ENCODE measurements at places on chromosomes 5 and 9.
A peak's percentile ranks its signal among the peaks of the same experiment; 100 is the strongest.

DNA sequence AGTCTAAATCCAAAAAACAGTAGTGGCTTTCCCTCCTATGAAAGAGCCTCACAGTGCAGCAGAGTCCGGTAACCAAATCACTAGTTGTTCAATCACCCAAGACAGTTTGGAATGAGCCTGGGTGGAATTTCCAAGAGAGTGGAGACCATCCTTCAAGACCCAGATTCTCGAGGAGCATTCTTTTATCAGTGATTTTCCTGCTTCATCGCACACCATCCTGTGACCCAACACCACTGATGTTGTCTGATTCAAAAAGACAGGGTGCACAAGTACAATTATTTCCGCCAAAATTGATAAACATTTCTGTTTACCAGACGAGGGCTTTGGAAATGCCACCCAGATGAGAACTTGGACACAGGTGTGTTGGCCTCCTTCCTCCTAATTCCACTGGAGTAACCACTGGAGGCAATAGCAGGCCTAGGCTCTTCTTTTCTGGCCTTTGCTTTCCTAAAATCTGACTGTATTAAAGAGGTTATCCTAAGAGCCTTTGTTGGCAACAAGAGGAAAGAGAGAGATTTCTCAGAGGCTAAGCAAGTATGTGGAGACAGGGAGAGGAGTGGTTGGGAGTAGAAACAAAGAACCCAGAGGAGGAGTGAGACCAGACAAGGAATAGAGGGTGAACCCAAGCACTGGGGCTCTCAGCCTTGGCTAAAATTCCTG lies 56.3 kb upstream of the S1PR3 start:
- DNase-seq: no peak

DNA sequence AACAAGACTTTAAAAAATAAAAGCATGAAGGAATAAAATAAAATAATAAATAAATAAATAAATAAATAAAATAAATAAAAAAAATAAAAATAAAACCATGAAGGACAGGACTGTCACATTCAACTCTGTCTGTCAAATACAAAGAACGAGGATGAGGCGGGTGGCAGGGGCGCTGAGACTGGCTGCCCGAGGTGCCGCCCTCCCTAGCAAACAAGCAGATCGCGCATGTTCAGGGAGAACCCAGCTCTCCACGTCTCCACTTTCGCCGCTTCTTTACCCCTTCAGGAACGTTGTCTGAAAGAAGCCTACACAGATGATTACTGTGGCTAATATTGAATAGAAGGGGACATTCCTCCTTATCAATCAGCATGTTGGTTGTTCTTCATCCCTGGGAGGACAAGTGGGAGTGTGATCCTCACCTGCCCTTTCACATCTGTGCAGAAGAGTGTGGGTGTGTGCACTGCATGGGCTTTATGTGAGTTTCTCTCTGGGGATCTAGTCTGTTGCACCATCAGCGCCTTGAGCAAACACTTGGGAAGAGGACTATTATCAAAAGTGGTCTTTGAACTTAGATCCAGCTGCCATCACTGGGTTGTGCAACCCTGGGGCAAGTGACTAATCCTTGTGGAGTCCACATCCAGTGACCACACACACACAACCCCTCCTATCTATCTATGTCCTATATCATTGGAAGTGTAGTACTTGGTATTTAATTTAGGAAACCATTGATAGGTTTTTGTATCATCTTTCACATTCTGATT lies 399.2 kb downstream of the IRX2 start:
- no peak for DNase-seq

GRCh38 chr5:139836469-139837208 lies 41.0 kb downstream of the PSD2 start:
- DNase-seq: peak; percentile 28

- DNase-seq: no peak
Observed at GRCh38 chr5:124602925-124603650, 143.4 kb downstream of the ZNF608 start.

GRCh38 chr9:121783521-121784507 lies 132.4 kb downstream of the DAB2IP start:
- DNase-seq: no peak

- no peak for DNase-seq
Observed at GRCh38 chr9:128049843-128050242, 17.3 kb downstream of the NAIF1 start.

- no peak for DNase-seq
Observed at GRCh38 chr9:90296539-90296938, 346.1 kb downstream of the DIRAS2 start.

DNA sequence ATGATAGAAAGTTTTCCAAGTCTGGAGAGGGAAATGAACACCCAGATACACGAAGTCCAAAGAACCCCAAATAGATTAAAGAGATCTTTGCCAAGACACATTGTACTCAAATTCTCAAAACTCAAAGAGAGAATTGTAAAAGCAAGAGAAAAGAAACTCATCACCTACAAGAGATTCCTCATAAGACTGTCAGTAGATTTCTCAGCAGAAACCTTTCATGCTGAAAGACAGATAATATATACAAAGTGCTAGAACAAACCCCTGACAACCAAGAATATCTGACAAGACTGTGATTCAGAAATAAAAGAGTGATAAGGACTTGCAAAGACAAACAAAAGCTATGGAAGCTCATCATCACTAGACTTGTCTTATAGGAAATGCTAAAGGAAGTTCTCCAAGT lies 326.7 kb upstream of the ZNF608 start:
- DNase-seq: no peak

DNA sequence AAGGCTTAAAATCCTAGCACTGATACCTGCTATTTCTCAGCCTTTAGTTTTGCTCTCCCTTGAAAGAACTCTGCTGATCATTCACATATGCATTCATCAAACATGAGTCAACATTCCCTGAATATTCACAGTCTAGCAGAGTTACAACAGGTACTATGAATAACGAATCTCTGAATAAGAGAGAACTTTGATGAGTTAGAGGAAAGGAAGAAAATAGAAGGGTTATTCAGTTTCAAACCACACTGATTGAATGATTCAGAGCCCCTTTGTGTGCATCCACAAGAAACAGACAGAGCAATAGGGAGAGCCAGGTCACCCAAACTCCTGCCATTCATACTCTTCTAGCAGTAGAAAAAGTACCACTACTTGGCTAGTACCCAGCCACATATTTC lies 36.0 kb downstream of the FOXD1 start:
- DNase-seq: no peak

- DNase-seq: no peak
Observed at GRCh38 chr9:121216271-121216805, 14.7 kb upstream of the RAB14 start.

DNA sequence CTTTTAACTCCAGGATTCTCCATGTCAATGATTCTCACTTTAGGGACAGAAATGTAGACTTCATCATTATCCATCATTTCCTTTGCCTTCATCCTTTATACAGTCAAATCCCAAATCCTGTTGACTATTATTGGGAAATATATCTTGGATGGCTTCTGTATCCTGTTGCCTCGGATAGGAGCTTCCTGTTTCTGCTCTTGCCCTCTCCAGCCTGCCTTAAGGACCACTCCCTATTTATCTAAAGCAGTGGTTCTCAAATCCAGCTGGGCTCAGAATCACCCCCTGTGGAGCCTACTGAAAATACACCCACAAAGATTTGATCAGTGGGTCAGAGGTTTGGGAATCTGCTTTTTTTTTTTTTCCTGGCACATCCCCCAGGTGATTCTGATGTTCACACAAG lies 8.5 kb downstream of the AFAP1L1 start:
- no peak for DNase-seq

- no peak for DNase-seq
Observed at GRCh38 chr9:99127356-99128132, 22.6 kb downstream of the TGFBR1 start.

GRCh38 chr9:5843794-5844471 lies 11.0 kb upstream of the ERMP1 start:
- DNase-seq: no peak

- DNase-seq: no peak
Observed at GRCh38 chr5:88045931-88046461, 222.6 kb downstream of the TMEM161B start.

GRCh38 chr9:5949103-5949699 lies 58.5 kb downstream of the MLANA start:
- DNase-seq: no peak

GRCh38 chr9:27347889-27348288 lies 50.9 kb upstream of the EQTN start:
- no peak for DNase-seq

DNA sequence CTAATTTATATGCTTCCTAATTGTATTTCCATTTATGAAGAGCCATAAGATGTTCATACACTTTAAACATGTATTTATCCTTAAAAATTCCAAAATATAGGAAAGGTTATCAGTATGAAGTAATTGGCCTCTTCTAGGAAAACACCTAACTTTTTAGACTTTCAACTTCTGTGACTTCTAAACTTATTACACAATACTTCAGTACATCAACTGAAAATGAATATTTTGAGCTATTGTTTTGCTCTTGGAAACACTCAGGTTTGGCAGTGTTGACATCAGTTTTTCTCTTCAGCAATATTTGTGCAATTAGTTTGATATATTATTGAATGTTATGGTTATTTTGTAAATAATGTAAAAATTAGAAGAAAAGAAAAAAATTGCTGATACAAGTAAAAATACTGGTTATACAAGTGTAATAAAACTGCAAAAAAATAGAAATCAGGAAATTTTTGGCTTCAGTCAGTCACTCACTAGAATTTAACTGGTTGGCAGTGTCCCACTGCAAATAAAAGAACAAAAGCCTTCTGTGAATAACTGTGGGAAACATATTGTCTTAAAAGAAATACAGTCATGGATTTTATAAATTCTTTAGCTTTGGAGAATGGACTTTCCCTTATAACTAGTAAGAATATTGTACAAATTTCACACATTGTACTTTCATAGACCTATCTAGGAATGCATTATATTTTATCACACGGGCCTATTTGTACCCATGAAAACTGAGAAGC lies 635.9 kb downstream of the TLE1 start:
- DNase-seq: no peak

Data from ovary (tissue), 10 donors.